ENCODE measurements at places on chromosomes 1 and 21.
A peak's percentile ranks its signal among the peaks of the same experiment; 100 is the strongest.

DNA sequence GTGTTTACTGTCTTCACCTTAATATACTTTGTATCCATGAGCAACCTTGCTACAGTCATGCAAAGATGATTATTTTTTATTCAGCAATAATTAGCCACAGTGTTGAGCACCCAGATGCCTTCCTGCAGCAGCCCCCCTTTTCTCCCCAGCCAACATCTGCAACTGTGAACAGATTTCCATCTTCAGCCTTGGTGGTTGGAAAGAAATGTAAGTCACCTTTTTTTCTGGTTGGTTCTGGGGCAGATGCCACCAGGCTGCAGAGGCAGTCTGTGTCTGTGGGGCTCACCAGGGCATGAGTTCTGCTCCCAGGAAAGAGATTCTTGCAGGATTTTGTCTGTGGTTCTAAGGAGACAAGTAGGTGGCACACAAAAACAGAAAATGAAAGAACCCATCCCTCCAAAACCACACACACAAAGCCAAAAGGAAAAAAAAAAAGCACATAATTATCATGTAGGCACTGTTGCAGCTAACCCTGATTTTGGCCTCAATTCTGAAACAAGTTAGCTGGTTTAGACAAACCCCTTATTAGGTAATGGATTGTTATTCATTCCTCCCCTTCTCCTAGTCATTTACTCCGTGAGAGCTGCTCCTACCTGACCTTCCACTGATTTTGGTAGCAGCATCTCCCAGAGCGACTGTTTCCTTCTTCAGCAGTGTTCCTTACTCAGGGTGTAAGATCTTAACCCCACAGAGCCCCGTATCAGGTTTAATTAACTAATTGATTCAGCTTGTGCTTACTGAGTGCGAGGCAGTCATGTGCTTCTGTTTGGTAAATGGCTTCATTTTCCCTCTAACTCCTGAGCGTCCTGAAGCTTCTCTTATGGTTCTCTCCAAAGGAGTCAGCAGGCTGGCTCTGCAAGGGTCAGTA is 36.5 kb downstream of the GALNT2 start:
- DNase-seq = peak; percentile 49

- DNase-seq = no peak
These were observed 31.4 kb downstream of the IQGAP3 start for GRCh38 chr1:156540955-156541354.

GRCh38 chr1:31583995-31584868 is 7.9 kb downstream of the TINAGL1 start:
- peak; percentile 52 for DNase-seq

DNA sequence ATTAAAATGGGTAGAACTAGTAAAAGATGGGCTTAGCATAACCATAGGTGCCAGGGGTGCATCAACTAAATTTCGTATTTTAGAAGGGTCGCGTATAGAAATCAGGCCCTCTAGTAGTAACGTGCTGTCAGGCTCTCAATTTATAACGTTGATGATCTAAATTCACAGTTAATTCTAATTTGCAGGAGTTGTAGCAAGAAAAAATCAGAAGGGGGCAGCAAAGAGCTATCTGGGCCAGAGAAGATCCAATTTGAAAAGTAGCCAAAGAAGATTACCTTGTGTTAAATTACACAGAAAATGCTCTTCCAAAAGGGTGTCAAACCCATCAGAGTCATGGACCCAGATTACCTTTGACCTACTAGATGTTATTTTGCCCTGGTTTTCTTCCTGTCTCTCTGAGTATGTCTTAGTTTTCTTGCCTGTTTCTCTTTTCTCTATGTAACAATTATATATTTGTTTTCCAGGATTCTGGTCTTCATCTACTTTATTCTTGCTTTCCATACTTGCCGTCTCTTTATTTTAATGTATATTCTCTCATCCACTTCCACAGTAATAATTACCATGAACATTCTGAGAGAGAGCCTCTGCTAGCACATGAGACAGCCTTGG is 1030.9 kb downstream of the AMY1C start:
- DNase-seq = peak; percentile 45

- no peak for DNase-seq
These were observed 278.9 kb downstream of the SEC16B start for GRCh38 chr1:177690996-177691395.

DNA sequence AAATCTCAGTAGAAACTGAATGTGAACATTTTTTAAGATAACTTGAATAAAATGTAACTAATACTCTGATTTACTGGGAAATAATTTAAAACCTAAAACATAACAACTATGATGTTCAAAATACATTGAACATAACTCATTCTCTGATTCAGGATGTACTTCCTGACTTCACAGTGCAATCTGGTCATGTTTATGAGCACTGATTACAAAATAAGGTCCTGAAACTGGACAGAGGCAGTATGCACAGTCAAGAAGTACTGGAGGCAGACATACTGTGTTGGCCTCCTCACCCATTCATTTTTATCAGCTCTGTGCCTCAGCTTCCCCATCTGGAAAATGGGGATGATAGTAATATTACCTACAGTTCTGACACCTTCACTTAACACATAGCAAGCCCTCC is 651.3 kb downstream of the PTPRC start:
- DNase-seq = peak; percentile 15

GRCh38 chr1:233114159-233114558 is 163.7 kb downstream of the NTPCR start:
- DNase-seq = peak; percentile 94

GRCh38 chr1:230332575-230333066 is 93.5 kb downstream of the PGBD5 start:
- DNase-seq = no peak

- no peak for DNase-seq
These were observed 1.4 kb downstream of the PTBP2 start for GRCh38 chr1:96722958-96723357.
